Renal cortex interstitium (tissue), 15 donors: ENCODE measurements at places on chromosomes 6 and 20. TPM values are rescaled to one million over a fixed set of nuclear protein-coding genes. Genes with fewer than 3 reads are reported as not detected.

SNX5 gene
- 251 TPM for polyA plus RNA-seq

DNA sequence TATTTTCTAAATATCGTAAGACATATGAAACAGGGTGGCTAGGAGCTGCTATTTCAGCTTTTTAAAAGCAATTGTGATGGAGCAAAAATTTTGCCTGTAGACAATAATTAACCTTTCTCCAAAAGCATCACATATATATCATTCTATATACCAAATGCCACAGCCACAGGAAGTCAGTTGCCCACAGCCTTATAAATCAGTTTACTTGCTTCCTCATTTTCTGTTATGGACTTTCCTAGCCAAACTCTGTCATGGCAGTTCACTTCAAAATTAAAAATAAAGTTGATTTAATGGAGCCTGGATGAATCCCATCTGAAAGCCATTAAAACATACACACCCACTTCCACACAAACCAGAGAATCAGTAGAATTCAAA is 93.4 kb upstream of the NHSL1 start:
- no peak for DNase-seq

- no peak for DNase-seq
Measured at GRCh38 chr6:10084111-10084986, 330.5 kb downstream of the TFAP2A start.

DLK2 gene
- 1.3 TPM for polyA plus RNA-seq

- no peak for DNase-seq
Measured at GRCh38 chr6:168103050-168103830, 24.2 kb upstream of the FRMD1 start.

DNA sequence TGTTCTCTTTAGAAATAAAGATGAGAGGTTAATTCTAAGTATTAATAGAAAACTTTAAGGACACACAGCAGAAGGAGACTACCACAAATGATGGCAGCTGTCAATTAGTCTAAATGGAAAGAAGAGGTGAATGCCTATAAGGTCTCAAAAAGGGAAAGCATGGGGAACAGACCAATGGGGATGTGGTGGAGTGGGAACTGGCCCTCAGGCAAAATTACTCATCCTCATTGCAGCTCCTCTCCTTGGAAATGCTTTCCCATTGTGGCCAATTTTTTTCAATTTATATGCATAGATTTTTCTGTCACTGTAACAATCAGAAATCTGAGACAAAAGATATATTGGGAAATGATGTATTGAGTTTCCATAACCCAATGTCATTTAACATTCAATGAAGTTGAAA is 222.9 kb upstream of the DEFB112 start:
- no peak for DNase-seq

GRCh38 chr6:31049518-31049917 is 39.2 kb downstream of the MUC22 start:
- no peak for DNase-seq

DNA sequence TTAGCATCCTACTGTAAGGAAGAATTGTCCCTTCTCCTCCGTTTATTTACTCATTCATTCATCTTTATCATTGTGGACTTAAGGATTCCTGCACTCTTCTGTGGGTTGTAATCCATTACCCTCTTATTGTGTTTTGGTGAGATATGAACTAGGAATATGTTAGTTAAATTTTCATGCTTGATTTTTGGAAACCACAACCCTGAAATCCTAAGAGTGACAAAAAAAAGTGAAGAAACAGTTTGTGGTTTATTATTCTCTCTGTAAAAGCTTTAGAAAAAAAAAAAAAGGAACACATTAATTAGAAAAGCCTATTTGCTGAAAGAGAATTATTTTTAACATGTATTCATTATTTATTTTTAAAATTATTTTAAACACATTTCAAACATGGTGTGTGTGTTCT is 36.7 kb upstream of the INSM1 start:
- no peak for DNase-seq

DNA sequence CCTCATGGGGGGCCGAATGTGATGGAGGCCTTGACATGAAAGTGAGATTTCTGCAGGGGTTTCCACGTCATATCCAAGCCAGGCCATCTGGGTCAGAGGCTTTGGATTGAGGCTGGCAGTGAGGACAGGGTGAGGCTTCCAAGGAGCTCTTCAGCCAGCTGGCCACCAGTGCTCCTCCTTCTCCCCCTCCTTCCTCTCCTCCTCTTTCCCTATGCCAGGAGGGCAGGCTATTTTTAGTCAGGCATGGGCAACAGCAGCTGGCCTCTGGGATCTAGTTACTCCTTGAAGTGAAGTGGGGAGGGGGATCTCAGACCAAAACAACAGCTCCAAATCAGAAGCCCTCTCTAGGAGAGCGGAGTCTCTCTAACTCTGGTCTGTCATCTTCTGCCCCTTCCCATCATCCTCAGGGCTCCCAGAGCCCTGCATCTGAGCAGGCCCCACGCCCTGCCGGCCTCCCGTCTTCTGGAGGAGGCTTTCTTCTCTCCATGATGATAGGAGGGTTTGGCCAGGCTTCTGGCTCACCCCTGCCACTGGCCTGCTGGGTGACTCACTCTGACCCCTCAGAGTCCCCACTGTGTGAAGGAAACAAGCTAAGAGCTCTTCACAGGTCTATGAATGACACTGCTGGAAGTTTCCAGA is 612 bp downstream of the TNNC2 start:
- no peak for DNase-seq

DNA sequence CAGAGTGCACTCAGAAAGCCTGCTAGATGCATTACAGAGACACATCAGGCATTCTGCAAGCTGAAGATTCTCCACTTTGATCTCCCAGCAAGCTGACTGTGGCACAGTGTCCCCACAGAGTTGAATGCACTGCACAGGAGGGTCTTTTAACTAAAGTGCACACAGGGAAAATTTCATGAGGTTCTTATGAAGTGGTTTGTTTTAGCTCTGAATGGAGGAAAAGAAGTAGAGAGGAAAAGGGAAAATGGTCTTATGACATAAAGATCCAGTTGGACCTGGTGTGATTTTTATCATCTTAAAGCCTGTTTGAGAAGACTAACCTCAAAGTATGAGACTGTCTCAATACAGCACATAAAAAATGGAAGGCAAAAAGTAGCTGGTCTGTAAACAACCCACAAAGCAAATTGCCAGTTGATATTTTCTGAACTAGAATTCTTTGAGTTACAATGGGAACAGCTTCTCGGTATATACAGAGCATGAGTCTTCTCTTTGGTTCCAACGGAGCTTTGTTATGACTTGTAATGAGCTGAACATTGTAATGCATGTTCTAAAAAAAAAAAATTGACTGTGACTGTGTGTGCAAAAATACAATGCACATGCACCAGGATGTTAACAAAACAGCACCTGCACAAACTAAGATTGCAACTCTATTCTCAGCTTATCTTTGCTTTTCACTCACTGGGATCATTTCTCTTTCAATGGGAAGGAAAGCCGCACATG is 383.0 kb upstream of the ID4 start:
- no peak for DNase-seq

GRCh38 chr6:71289802-71290175 is 1.2 kb downstream of the OGFRL1 start:
- DNase-seq, result no peak

GRCh38 chr20:23654000-23654399 is 16.2 kb upstream of the CST3 start:
- no peak for DNase-seq

GRCh38 chr6:131549811-131550210 is 23.2 kb upstream of the ARG1 start:
- DNase-seq, result no peak

DNA sequence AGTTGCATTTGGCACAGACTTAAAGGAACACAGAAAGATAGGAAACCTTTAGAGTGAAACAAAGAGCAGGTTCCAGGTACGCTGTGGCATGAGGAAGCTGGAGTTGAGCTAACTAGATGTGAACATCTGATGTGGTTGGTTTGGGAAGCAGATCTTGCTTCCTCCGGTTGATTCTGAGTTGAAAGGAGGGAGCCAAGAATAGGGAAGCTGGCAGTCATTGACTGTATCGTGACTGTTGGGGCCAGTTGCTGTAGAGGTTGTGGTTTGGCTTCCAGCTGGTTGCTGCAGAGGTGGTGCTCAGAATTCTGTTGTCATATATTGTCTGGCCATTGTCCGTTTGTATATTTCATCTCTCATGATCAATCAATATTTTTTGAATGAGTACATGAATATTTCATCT is 325.9 kb downstream of the PLCB1 start:
- no peak for DNase-seq

GRCh38 chr6:6884193-6884627 is 223.6 kb upstream of the RREB1 start:
- DNase-seq, result no peak
